MCF 10A (cell line): ENCODE measurements at places on chromosomes 3 and 15. TPM values are rescaled to one million over a fixed set of nuclear protein-coding genes. Genes with fewer than 3 reads are reported as not detected.

DNA sequence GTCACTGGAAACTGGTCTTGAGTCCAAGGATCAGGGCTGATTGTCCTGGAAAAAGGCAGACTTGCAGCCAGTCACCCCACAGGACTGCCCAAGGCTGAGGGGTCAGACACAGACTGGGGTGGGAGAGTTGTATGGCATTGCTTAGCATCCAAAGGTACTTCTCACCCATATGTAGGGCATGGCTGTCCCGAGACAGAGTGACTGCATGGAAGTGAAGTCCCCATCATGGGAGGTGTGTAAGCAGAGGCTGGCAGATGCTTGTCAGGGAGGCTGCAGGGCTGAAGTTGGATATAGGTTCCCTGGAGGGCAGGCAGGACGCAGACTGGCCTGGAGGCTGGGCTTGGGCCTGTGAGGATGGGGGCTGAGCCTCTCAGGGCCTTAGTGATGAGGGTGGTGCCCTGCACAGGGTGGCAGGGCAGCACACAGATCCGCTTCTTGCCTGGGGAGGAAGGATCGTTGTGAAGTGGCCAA is 31.1 kb downstream of the PSTPIP1 start:
- peaks cover 9% of the 10 kb centered on the region for H3K4me1 ChIP-seq
- no peak overlapping the region for H3K27ac ChIP-seq
- H3K27me3 ChIP-seq: no peaks in the 10 kb centered on the region
- H3K36me3 ChIP-seq: no peaks in the 10 kb centered on the region
- DNase-seq: no peak

Gene EFCC1
- total RNA-seq: not detected in 2 replicates

DNA sequence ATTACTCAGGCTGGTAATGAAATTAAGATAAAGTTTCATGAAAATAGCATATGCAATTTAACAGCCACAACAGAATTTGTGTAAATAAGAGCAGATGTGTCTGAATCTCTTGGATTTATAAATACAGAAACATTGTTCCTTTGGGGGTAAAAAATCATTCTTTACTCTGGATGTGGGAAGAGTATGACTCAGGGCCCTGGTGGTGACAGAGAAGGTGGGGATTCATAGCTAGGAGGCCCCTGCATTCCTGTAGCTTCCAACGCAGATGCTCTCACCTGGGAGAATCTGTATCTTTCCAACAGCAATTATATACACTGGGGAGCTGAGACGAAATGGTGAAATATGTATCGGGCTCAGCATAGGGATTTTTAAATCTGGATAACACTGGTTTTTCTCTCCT is 167.6 kb upstream of the CADPS start:
- H3K4me1 ChIP-seq: no peaks in the 10 kb centered on the region
- H3K27me3 ChIP-seq: peaks cover 52% of the 10 kb centered on the region
- DNase-seq: no peak
- H3K36me3 ChIP-seq: no peaks in the 10 kb centered on the region
- H3K27ac ChIP-seq: no peak overlapping the region

Gene CYP1A1
- total RNA-seq: not detected in 2 replicates

GRCh38 chr15:41795996-41796856 is 21.9 kb downstream of the MAPKBP1 start:
- peak overlapping the region; percentile 87 for H3K27ac ChIP-seq
- peaks cover 42% of the 10 kb centered on the region for H3K4me1 ChIP-seq
- H3K4me3 ChIP-seq: peak overlapping the region; percentile 1
- DNase-seq: peak; percentile 48

DNA sequence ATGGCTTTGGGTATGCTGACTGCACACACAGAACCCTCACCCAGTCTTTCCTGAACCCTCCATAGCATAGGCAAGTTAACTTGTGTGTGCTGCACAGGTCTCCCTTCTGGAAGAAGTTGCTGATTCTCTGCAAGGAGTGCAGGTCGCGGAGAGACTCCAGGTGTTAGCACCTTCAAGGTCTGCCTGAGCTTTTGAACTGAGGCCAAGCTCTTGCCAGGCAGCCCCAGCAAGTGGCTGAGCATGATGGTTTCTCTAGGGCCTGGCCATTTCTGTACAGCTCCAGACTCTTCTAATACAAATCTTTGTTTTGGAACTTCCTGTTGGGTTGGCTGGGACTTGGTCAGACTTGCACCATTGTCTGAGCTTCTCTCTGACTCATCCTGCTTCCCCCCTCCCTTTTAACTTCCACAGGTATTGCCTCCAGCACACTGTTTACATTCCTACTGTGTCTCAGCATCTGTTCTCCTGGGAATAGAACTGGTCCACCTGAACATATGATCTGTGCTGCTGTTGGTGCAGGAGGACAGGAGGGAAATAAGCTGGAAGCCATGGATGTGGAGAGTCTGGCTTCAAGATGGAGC is 53.3 kb downstream of the KY start:
- H3K4me3 ChIP-seq: no peak overlapping the region
- H3K27ac ChIP-seq: no peak overlapping the region
- peaks cover 10% of the 10 kb centered on the region for H3K4me1 ChIP-seq
- no peaks in the 10 kb centered on the region for H3K36me3 ChIP-seq

Gene CFAP100
- not detected in 2 replicates for total RNA-seq

Gene MGA
- total RNA-seq: 15.9 and 17.5 TPM in 2 replicates

GRCh38 chr3:52529376-52530333 is 4.0 kb downstream of the NT5DC2 start:
- no peaks in the 10 kb centered on the region for H3K27me3 ChIP-seq
- no peaks in the 10 kb centered on the region for H3K36me3 ChIP-seq
- no peak overlapping the region for H3K4me3 ChIP-seq

Gene GABRB3
- total RNA-seq: not detected in 2 replicates

- peaks cover 14% of the 10 kb centered on the region for H3K4me1 ChIP-seq
- no peak overlapping the region for H3K4me3 ChIP-seq
- H3K27ac ChIP-seq: peak overlapping the region; percentile 78
- H3K36me3 ChIP-seq: peaks cover 5% of the 10 kb centered on the region
These were observed 9.4 kb upstream of the PCSK6 start for GRCh38 chr15:101498717-101499480.

DNA sequence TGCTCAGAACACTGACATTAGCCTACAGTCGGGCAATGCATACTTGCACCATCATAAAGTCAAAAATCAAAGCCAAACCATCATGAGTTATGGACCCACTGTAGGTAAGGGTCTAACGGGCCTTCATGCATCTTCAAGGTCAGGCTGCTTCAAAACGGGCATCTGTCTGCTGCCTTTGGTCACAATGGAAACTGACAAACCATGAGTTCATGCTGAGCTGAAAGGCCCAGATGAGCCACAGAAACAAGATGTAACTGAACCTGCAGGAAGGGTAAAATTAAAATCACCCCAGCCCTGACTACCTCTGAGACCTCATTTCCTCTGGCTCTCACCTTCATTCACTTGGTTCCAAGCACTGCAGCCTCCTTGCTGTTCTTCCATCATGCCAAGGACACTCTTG is 143.8 kb downstream of the ERC2 start:
- H3K27me3 ChIP-seq: peaks cover 19% of the 10 kb centered on the region
- no peaks in the 10 kb centered on the region for H3K36me3 ChIP-seq
- H3K4me1 ChIP-seq: peaks cover 12% of the 10 kb centered on the region
- no peak overlapping the region for H3K4me3 ChIP-seq
- H3K27ac ChIP-seq: no peak overlapping the region
- no peak for DNase-seq

Gene CADPS
- not detected in 2 replicates for total RNA-seq

Gene ARGFX
- not detected in 2 replicates for total RNA-seq

DNA sequence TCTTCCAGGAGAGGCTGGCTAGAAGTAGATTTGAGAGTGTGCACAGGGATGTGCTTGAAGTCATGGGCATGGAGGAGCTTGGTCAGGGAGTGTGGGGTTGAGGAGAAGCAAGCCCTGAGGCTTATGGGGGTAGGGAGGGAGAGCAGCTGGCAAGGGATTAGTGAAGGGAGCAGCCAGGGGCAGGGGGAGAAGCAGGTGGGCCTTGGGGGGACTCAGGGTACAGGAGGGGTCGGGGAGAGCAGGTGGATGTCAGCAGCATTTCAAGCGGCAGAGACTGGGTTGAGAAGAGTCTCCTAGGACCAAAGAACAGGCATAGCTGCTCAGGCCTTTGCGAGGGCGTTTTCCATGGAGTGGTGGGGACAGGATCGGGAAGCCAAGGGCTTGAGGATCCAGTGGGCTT is 3.4 kb upstream of the LMAN1L start:
- H3K27ac ChIP-seq: peak overlapping the region; percentile 55
- peaks cover 36% of the 10 kb centered on the region for H3K4me1 ChIP-seq
- DNase-seq: no peak
- H3K27me3 ChIP-seq: no peaks in the 10 kb centered on the region
- H3K36me3 ChIP-seq: peaks cover 9% of the 10 kb centered on the region

Gene SLC25A38
- total RNA-seq: 37.6 and 45.9 TPM in 2 replicates

GRCh38 chr3:46091046-46091445 is 63.8 kb upstream of the XCR1 start:
- H3K4me3 ChIP-seq: no peak overlapping the region
- peaks cover 4% of the 10 kb centered on the region for H3K4me1 ChIP-seq
- H3K27me3 ChIP-seq: no peaks in the 10 kb centered on the region
- no peak overlapping the region for H3K27ac ChIP-seq
- no peak for DNase-seq
- H3K36me3 ChIP-seq: no peaks in the 10 kb centered on the region

DNA sequence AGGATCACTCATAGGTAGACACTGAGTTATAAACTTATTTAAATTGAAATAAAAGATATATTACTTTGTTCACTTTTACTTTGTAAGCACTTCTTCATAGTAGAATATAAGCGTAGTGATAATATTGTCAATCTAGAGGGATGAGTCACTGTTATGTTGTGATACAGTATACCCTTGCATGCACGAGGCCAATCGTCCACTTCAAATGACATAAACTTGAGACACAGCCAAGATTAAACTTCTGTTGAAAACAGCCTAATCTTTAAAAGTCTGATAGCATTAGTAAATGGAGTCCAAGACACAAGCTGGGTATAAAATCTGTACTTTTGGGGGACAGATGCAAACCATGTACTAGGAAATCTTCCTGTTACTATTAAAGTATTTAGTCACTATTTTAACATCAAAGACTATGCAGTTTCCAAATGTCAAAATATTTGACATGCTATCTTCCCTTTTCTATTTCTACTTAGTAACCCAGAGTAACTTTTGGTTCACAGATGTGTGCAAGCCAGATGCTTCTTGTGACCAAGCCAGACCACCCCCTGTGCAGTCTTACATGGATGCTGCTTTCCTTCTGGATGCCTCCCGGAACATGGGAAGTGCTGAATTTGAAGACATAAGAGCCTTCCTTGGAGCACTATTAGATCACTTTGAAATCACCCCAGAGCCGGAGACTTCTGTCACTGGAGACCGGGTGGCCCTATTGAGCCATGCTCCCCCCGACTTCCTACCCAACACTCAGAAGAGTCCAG is 85.3 kb downstream of the PIK3R4 start:
- no peaks in the 10 kb centered on the region for H3K27me3 ChIP-seq
- H3K36me3 ChIP-seq: no peaks in the 10 kb centered on the region
- no peak overlapping the region for H3K27ac ChIP-seq
- H3K4me3 ChIP-seq: no peak overlapping the region

- peaks cover 86% of the 10 kb centered on the region for H3K27me3 ChIP-seq
- DNase-seq: no peak
- no peaks in the 10 kb centered on the region for H3K36me3 ChIP-seq
- H3K4me3 ChIP-seq: no peak overlapping the region
- H3K27ac ChIP-seq: no peak overlapping the region
These were observed 880 bp upstream of the CHRNA7 start for GRCh38 chr15:32029409-32029861.

Gene DLEC1
- 1.3 TPM in 1 of 2 replicates, not detected in the other for total RNA-seq

GRCh38 chr15:60745469-60746061 is 266.6 kb upstream of the ICE2 start:
- DNase-seq: no peak
- H3K36me3 ChIP-seq: no peaks in the 10 kb centered on the region
- H3K27me3 ChIP-seq: no peaks in the 10 kb centered on the region
- H3K4me1 ChIP-seq: peaks cover 7% of the 10 kb centered on the region

- DNase-seq: no peak
- H3K4me1 ChIP-seq: no peaks in the 10 kb centered on the region
- no peak overlapping the region for H3K27ac ChIP-seq
- no peaks in the 10 kb centered on the region for H3K36me3 ChIP-seq
- H3K4me3 ChIP-seq: no peak overlapping the region
These were observed 88.5 kb downstream of the ERC2 start for GRCh38 chr3:56379723-56380287.

Gene FBXO40
- total RNA-seq: not detected in 2 replicates
